GM23248 (cell line): ENCODE measurements at places on chromosomes 1 and 21. TPM values are rescaled to one million over a fixed set of nuclear protein-coding genes. Genes with fewer than 3 reads are reported as not detected.

- DNase-seq = peak; percentile 54
Measured at GRCh38 chr1:101302831-101303511, 66.2 kb downstream of the S1PR1 start.

DNA sequence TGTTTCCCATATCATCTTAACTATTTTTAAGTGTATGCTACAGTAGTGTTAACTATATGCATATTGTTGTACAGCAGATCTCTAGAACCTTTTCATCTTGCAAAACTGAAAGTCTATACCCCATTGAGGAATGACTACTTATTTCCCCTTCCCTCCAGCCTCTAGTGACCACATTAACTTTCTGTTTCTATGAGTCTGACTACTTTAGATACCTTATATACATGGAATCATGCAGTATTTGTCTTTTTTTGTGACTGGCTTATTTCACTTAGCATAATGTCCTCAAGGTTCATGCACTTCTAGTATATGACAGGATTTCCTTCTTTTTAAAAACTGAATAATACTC lies 96.5 kb upstream of the BTG3 start:
- no peak for DNase-seq

DNA sequence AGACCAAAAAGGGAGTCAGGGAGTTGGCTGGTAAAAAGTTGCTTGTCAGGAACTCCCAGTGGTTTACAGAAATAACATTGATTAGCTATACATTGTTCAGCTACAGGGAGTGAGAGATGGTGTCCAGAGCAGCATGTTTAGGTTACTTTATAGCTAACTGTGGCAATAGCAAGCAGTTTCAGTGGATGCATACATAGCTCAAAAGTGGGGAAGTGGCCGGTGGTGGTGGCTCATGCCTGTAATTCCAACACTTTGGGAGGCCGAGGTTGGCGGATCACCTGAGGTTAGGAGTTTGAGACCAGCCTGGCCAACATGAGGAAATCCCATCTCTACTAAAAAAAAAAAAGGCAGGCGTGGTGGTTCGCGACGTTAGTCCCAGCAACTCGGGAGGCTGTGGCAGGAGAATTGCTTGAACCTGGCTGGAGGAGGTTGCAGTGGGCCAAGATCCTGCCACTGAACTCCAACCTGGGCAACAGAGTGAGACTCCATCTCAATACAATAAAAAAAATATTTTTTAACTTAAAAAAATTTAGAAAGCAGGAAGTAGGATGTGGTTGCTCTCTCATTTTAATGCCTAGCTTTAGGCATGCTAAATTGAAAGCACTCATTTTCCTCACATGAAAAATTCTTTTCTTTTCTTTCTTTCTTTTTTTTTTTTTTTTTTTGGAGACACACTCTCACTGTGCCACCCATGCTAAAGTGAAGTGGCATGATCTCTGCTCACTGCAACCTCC lies 109.7 kb downstream of the PPIAL4G start:
- no peak for DNase-seq

DNA sequence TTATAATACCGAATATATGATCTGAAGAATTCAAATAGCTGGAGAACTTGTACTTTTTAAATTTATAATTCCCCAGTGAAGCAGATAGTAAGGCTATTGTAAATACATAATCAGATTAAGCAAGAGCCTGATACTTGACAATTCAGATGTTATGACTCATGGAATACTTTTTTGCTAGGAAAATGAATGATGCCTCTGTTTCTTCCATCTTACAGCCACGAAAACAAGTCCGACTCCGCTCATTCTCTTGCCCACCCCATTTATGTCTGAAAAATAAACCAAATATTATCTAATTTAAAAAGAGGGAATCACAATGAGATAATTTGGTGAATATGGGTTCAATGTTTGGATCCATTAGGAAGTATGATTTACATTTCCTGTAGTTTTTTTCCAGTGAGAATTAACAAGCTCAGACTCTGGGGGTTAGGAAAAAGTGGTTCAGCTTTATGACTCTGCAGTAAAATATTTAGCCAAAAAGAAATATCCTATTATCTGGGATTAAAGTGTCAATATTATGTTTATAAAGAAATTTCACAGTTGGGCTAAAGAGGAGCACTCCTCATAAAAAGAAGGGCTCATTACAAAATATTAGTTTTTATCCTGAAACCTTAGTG lies 50.4 kb upstream of the DAB1 start:
- DNase-seq = peak; percentile 55

S100A12 gene
- polyA plus RNA-seq = not detected in 2 replicates

OSCP1 gene
- 9.9 and 10.2 TPM in 2 replicates for polyA plus RNA-seq

CD34 gene
- polyA plus RNA-seq = 0.24 and 0.34 TPM in 2 replicates
